ENCODE measurements at places on chromosomes 11 and 22. TPM values are rescaled to one million over a fixed set of nuclear protein-coding genes. Genes with fewer than 3 reads are reported as not detected.
A peak's percentile ranks its signal among the peaks of the same experiment; 100 is the strongest.

DNA sequence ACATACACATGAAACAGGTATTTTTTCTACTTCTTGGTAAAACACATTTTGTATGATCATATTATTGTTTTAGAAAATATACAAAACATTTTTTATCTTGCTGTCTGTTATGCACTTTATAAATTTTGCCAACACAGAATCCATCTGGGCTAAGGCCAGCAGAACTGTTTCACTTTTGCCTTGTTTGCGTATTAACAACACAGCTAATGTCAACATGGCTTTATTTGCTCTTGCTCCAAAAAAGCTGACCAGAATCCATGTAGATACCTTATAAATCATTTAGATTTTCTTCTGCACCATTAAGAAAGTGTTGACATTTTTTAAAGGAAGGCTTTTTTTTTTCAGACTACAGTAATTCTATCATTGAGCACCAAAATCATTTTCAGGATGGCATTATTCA, 58.1 kb upstream of the PGR start:
- no peak overlapping the region for H3K4me3 ChIP-seq
- peaks cover 10% of the 10 kb centered on the region for H3K4me1 ChIP-seq
- DNase-seq: no peak
- H3K27me3 ChIP-seq: no peaks in the 10 kb centered on the region
- H3K27ac ChIP-seq: peak overlapping the region; percentile 58

DNA sequence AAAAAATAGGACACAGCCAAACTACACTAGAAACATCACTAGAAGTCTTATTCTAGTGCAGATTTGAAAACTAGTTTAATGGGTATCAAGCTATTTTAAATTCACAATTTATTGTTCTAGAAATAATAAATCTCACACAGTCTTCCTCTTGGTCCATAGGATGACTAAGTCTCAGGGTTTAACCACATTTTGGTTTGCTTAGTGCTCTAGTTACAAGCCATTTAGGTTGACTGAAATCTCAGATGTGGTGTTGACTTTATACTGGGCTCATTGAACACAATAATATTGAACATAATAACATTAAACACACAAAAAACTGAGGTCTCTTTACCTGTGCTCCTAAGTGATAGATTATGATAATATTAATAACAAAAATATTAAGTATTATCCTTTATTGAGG, 760.3 kb upstream of the CCDC179 start:
- H3K4me1 ChIP-seq: no peaks in the 10 kb centered on the region
- H3K4me3 ChIP-seq: no peak overlapping the region
- DNase-seq: no peak
- H3K27me3 ChIP-seq: no peaks in the 10 kb centered on the region
- no peak overlapping the region for H3K27ac ChIP-seq
- no peaks in the 10 kb centered on the region for H3K36me3 ChIP-seq

GRCh38 chr11:94145431-94145830, 16.8 kb downstream of the PANX1 start:
- H3K4me3 ChIP-seq: no peak overlapping the region
- no peak for DNase-seq
- no peaks in the 10 kb centered on the region for H3K27me3 ChIP-seq
- peaks cover 33% of the 10 kb centered on the region for H3K4me1 ChIP-seq
- H3K36me3 ChIP-seq: no peaks in the 10 kb centered on the region

DNA sequence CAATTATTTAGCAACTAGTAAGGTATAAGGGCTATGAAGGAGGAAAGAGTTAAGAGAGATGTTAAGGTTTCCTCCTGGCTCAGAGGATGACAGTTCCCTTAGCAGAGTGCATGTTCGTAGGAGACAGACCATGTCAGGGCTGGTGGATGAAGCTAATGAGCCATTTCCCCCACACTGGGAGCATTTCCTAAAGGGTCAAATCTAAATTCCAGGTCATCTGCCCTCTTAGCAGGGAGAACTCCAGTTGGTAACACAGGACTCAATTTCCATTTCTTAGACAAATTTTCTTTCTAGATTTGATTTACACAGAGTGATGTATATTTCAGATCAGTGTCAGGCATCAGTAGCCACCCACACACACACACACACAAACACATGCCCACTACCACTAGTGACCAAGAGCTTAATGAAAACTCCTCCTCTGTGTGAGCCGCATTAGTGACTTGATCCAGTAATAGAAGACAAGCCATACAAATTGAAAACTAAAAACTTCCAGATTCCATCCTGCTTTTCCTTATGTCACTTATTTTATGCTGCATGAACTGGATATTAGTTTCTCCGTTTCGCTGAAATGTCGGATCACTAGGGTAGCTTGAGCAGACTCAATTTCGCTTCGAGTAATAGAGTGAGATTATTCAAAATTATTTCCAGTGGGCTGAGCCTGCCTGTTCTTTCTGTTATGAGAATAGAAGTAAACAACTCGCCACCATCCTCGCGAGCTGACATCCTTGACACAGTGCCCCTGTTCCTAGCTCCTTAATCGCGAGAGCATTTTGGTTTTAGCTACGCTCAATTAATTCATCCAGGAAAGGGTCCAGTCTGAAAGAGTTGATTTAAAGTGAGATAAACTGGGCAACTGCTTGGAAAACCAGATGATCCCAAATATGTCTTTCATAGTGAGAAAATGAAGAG, 582.6 kb downstream of the SOX6 start:
- no peaks in the 10 kb centered on the region for H3K4me1 ChIP-seq
- no peak for DNase-seq
- no peaks in the 10 kb centered on the region for H3K36me3 ChIP-seq
- H3K27me3 ChIP-seq: no peaks in the 10 kb centered on the region

DNA sequence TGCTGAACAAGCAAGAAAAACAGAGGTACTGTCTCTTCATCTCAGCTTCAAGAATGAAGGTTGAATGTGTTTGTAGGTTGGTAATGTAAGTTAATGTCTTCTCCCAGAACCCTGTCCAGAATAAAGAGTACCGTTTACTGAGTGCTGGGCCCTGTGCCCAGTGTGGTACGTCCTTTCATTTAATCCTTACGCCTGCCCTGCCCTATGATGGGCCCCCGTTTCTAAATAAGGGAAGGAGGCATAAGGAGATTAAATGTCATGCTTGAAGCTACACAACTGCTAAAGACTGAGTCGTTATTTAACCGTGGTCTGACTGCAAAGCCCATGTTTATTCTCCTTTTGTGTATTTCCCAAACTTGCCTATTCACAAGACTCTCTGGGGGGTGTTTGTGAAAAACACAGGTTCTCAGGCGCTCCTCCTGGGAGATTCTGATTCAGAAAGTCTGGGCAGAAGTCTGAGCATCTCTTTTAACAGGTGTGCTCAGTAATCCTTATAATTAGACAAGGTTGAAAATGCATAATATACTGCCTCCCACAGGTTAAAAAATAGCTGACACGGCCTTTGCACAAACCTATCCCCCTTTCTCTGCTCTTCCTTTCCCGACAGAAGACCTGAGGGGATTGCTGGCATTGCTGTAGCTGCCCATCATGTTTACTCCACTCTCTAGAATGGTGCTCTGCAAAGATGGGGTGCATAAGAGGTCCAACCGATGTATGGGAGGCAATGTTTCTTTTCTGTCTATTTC, 56.3 kb upstream of the ZBTB44 start:
- no peaks in the 10 kb centered on the region for H3K4me1 ChIP-seq
- no peak for DNase-seq
- no peaks in the 10 kb centered on the region for H3K27me3 ChIP-seq
- H3K36me3 ChIP-seq: no peaks in the 10 kb centered on the region
- no peak overlapping the region for H3K4me3 ChIP-seq

GRCh38 chr22:49076300-49077035, 751.2 kb downstream of the BRD1 start:
- DNase-seq: no peak
- H3K36me3 ChIP-seq: no peaks in the 10 kb centered on the region
- H3K27ac ChIP-seq: no peak overlapping the region
- H3K4me3 ChIP-seq: no peak overlapping the region
- no peaks in the 10 kb centered on the region for H3K27me3 ChIP-seq

- no peaks in the 10 kb centered on the region for H3K36me3 ChIP-seq
- no peaks in the 10 kb centered on the region for H3K4me1 ChIP-seq
- no peak overlapping the region for H3K4me3 ChIP-seq
- no peaks in the 10 kb centered on the region for H3K27me3 ChIP-seq
Observed at GRCh38 chr11:104625246-104625645, 273.0 kb downstream of the CASP12 start.

GRCh38 chr11:126824035-126824607, 176.4 kb downstream of the KIRREL3 start:
- no peak overlapping the region for H3K4me3 ChIP-seq
- no peak for DNase-seq
- H3K27me3 ChIP-seq: peaks cover 6% of the 10 kb centered on the region
- no peak overlapping the region for H3K27ac ChIP-seq

- H3K4me3 ChIP-seq: no peak overlapping the region
- H3K4me1 ChIP-seq: no peaks in the 10 kb centered on the region
- H3K36me3 ChIP-seq: peaks cover 29% of the 10 kb centered on the region
- no peaks in the 10 kb centered on the region for H3K27me3 ChIP-seq
Observed at GRCh38 chr22:30004101-30004500, 76.2 kb upstream of the HORMAD2 start.

GRCh38 chr11:57134284-57134683, 47.5 kb upstream of the LRRC55 start:
- no peaks in the 10 kb centered on the region for H3K27me3 ChIP-seq
- no peaks in the 10 kb centered on the region for H3K36me3 ChIP-seq
- no peaks in the 10 kb centered on the region for H3K4me1 ChIP-seq
- H3K4me3 ChIP-seq: no peak overlapping the region
- no peak overlapping the region for H3K27ac ChIP-seq

DNA sequence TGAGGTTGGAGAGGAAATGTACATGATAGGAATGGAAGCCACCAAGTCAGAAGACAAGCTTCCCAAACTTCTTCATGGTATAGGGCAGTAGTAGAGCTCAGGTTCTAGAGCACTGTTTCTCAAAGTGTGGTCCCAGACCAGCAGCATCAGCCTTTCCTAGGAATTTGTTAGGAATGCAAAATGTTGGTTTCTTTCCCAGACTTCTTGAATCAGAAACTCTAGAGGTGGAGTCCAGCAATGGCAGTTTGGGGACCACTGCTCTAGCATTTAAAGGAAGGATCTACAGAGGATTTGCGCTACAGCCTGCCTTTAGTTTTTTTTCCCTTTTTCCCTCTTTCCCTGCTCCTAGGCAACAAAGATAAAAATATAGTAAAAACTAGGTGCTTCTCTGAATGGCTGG, 17.0 kb upstream of the MMP12 start:
- H3K27me3 ChIP-seq: no peaks in the 10 kb centered on the region
- no peak for DNase-seq
- no peaks in the 10 kb centered on the region for H3K36me3 ChIP-seq

DNA sequence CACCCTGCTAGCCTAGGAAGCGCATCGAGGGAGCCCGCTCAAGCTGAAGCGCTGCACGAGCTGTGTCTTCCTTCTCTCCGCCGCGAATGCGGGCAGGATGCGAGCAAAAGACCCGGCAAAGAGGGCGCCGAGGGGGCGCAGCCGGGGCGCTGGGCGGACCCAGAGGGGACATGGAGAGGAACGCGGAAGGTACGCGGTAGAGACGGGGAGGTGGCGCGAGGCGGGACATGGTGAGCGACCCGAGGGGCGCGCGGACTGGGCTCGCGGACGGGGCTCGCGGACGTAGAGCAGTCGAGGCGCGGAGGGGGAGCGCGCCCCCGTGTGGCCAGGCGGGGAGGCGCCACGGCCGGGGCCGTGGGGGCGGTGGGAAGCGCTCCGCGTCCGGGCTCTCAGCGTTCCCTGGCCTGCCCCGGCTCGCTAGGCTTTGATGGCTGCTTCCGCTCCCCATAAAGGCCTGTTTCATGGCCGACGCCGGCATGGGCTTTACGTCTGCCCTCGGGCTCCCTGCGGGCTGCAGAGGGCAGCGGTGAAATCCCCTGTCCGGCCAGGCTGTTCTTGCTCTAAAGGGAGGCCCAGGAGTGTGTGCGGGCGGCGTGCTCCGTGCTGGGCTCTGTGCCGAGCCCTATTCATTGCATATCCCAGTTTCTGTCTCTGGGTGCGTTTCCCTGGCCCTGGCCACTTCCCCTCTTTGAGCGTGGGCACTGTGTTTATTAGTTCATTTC, 31.2 kb upstream of the TRIM29 start:
- H3K27me3 ChIP-seq: no peaks in the 10 kb centered on the region
- peaks cover 22% of the 10 kb centered on the region for H3K4me1 ChIP-seq
- peak; percentile 78 for DNase-seq
- H3K27ac ChIP-seq: peak overlapping the region; percentile 21
- H3K36me3 ChIP-seq: no peaks in the 10 kb centered on the region
- no peak overlapping the region for H3K4me3 ChIP-seq

- H3K27me3 ChIP-seq: no peaks in the 10 kb centered on the region
- no peak overlapping the region for H3K27ac ChIP-seq
- no peaks in the 10 kb centered on the region for H3K4me1 ChIP-seq
- no peak for DNase-seq
- H3K36me3 ChIP-seq: no peaks in the 10 kb centered on the region
Observed at GRCh38 chr22:47123827-47124442, 361.5 kb downstream of the TBC1D22A start.

DNA sequence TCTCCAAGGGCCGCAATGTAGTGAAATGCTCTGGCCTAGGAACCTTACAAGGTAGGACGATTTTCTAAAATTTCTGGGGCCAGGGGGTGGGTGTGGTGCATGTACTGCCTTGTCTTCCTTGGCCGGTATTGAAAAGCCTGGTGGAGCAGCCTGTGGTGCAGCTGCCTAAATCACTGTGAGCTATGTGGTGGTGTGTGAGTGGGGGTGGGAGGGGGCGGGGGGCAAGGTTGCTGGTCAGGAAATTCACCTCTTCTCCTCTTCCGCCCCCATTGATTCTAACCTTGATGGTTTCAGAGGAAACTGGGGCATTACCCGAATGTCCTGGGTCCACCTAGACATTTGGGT, 137.2 kb downstream of the DBX1 start:
- peak overlapping the region; percentile 42 for H3K4me3 ChIP-seq
- peak overlapping the region; percentile 86 for H3K27ac ChIP-seq
- H3K27me3 ChIP-seq: no peaks in the 10 kb centered on the region
- DNase-seq: no peak
- peaks cover 9% of the 10 kb centered on the region for H3K4me1 ChIP-seq

DNA sequence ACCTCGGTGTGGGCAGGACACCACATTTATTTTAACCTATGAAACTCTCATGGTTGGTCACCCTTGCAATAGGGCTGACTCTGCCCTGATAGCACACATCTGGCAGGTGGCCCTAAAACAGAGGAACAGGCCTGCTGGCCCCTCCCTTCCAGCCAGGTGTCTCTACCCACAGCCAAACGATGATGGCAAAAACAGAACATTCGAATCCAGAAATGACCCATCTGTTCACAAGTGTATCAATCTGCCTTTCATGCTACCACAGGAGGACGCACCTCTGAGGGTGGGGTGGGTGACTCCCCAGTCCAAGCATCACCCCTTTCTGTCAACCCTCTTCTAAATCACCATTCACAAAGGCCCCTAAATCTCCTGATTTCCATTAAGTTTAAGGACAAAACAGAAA, 118.1 kb downstream of the ETS1 start:
- H3K36me3 ChIP-seq: no peaks in the 10 kb centered on the region
- peak overlapping the region; percentile 11 for H3K27ac ChIP-seq
- DNase-seq: no peak
- no peaks in the 10 kb centered on the region for H3K27me3 ChIP-seq
- no peak overlapping the region for H3K4me3 ChIP-seq

- H3K4me3 ChIP-seq: no peak overlapping the region
- H3K36me3 ChIP-seq: no peaks in the 10 kb centered on the region
- no peak overlapping the region for H3K27ac ChIP-seq
- H3K27me3 ChIP-seq: no peaks in the 10 kb centered on the region
- no peak for DNase-seq
Observed at GRCh38 chr11:115297330-115297729, 206.9 kb downstream of the CADM1 start.

- H3K4me1 ChIP-seq: no peaks in the 10 kb centered on the region
- no peaks in the 10 kb centered on the region for H3K36me3 ChIP-seq
- H3K27me3 ChIP-seq: no peaks in the 10 kb centered on the region
- no peak overlapping the region for H3K4me3 ChIP-seq
Observed at GRCh38 chr22:27399161-27399560, 402.4 kb downstream of the MN1 start.

Gene APOBEC3B
- total RNA-seq: 0.08 TPM

Gene MCM5
- 104 TPM for total RNA-seq

Gene PLA2G3
- not detected for total RNA-seq

Gene RIBC2
- 1.5 TPM for total RNA-seq

Gene KIF18A
- 0.08 TPM for total RNA-seq

Gene TMX2
- 43.3 TPM for total RNA-seq

Gene RBFOX2
- total RNA-seq: 53.6 TPM

Gene ANO1
- 7.8 TPM for total RNA-seq
